ENCODE measurements at places on chromosomes 7 and 10.
A peak's percentile ranks its signal among the peaks of the same experiment; 100 is the strongest.

- no peak for DNase-seq
Observed at GRCh38 chr7:2049782-2050510, 182.8 kb downstream of the MAD1L1 start.

GRCh38 chr10:113187063-113187777 lies 237.2 kb downstream of the TCF7L2 start:
- DNase-seq = peak; percentile 84

DNA sequence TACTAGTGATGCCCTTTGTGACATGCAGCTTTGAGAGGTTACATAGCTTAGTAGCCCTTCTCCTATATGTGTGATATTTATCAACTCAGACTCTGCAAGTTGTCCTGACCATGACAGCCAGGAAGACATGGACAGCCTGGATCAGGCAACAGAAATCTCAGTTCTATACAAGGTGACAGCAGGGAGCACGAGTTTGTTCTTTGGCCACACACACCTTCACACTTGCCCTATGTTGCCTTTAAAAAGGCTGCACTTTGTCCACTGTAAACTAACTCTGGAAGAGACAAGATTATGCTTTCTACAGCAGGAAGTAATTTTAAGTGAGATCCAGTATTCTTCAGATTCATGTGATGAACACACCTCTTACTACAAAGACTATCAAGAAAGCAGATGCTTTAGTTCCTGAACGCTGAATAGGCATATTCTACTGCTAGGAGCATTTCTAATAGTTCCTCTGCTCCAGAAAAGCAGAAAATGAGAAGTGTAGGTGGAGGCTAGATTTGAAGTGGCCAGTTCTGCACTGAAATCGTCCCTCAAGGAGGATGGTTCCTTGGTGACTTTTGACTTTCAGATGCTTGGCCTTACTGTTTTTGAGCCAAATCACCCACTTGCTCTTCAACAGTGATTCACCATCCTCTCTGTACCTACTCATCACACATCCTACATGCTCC lies 239.2 kb downstream of the COBL start:
- no peak for DNase-seq

DNA sequence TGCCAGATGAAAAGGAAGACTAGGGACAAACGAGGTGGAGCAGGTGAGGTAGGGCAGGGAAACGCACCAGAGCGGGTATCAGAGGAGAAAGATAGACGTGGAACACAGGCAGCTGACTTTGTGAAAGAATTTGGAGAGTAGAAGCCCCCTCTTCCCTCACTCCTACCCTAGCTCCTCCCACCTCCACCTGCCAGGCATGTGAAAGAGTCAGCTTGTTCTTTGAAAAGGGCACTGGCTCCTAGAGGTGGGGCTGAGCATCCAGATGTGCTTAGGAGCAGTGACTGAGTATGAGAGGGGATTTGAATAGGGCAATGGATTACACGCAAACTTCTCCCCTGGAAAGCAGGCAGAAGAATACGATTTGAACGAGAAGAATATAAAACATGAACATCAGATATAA lies 174.2 kb upstream of the INHBA start:
- DNase-seq = no peak

DNA sequence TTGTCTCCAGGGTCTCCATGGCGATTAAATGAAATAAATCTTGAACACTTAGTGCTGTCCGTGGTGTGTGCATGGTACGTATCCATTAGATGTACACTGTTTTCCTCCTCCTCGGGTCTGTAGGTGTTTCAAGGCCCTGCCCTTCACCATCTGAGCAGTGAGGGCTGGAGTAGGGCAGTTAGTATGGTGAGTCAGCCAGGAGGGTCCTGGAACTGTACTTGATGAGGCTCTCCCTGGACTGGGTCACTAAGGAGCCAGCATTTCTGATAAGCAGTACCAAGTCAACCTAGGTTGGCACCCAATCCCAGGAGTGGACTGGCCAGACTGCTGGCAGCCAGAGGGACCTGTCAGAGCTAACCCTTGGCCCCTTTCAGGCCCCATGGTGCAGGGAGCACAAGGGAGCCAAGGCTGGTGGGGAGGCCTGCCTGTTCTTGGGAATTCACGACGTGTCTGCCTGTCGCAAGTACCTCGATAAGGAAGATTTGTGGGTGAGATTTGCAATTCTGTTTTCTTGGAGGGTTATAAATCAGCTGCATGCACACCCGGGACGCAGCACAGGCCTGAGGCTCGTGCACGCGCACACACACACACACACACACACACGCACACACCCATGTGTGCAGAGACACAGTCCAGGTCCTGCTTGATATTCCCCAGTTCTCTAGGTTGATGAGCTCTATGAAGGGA lies 114.2 kb downstream of the ZMIZ1 start:
- peak; percentile 18 for DNase-seq

Data from heart right ventricle (tissue), 16 donors.